ENCODE measurements at places on chromosomes 4 and X.

- DNase-seq = no peak
These were observed 589.2 kb downstream of the SH3BGRL start for GRCh38 chrX:81791086-81791485.

DNA sequence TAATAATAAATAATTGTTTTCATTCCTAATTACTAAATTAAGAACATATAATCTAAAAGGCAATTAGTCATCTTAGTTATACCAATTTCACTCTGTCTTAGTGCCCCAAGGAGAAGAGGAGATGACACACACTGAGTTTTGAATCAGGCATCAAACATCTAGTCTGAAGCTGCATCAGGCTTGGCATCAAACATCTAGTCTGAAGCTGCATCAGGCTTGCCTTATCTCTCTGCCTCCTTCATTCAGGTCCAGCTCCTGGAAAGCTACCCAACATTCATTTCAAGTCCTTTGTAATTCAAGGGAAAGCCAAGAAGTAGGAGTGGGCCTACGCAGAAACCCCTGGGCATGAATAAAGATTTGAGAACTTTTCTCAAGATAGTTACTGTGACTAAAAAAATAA, 62.2 kb downstream of the SH3RF1 start:
- no peak for DNase-seq

DNA sequence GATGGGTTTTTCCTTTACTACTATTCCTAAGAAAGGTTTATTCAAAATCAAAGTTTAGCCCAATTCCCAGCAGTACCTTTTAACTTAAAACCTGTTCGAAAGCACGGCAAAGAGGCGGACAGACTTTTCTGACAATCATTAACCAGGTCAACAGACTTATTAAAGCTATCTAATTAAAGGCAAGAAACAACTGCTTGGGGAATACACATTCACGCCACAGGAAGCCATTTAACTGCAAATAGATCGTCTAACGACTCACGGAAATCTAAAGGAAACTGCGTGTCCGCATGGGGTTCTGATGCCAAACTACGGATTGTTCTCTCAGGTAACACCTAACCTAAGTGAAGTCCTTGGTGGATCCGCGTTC, 663 bp upstream of the USP53 start:
- no peak for DNase-seq

- DNase-seq = no peak
These were observed 25.7 kb downstream of the ARL9 start for GRCh38 chr4:56531149-56531770.

DNA sequence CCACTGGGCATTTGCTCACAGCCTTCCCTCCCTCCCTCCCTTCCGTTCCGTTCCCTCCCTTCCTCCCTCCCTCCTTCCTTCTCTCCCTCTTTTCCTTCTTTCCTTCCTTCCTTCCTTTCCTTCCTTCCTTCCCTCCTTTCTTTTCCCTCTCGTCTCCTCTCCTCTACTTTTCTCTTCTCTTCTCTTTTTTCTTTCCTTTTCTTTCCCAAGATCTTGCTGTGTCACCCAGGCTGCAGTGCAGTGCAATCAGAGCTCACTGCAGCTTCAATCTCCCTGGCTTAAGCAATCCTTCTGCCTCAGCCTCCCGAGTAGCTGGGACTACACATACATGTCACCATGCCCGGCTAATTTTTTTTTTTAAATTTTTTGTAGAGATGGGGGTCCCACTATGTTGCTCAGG, 26.7 kb upstream of the ING2 start:
- DNase-seq = no peak

DNA sequence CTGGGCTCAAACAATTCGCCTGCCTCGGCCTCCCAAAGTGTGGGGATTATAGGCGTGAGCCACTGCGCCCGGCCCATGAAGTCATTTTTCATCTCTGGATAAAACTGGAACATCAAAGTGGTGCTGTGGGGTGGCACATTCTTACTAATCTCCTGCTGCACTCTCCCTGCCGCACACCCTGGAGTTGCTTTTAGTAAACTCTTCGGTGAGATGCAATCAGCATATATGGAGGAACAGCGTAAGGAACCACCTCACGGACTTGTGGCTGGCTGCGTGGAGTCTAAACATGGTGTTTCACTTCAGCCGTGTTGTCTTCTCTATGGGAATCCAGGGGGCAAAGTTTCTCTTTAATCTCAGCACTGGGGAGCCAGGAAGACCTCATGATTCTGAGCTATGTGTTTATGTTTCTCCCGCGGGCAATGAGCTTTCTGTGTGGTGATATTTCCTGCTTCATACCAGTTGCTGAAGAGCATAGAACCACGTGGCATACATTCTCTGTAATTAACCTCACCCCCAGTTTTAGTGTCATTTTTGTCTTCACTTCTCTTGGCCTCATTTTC, 2.1 kb upstream of the RHOH start:
- peak; percentile 47 for DNase-seq

- DNase-seq = peak; percentile 42
These were observed 65.8 kb upstream of the MSN start for GRCh38 chrX:65601530-65602220.

- no peak for DNase-seq
These were observed 72.0 kb downstream of the ING2 start for GRCh38 chr4:183576701-183577404.

DNA sequence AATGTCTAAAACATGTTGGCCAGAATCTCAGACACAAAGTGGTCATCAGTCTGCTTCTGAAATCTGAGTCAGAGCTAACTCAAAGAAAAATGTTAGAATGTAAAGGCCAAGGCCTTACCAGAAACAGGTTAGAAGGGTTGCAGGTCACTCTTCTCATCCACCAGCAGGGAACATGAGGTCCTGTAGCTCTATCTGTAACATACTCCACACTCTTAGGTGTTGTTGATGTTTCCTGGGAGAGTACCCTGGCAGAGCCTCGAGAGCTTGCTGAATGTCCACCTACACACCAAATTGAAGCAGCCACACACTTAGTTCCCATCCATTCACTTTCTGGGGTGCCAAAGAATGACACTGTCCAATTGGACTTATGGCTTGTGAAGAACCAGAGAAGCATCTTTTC, 76.6 kb upstream of the INPP4B start:
- no peak for DNase-seq

- no peak for DNase-seq
These were observed 182.9 kb downstream of the AFAP1 start for GRCh38 chr4:7756561-7757355.

- no peak for DNase-seq
These were observed 52.7 kb downstream of the TMEM164 start for GRCh38 chrX:110055616-110056015.

GRCh38 chr4:104494822-104495559, at the start of gene CXXC4:
Gene CXXC4 (minus strand): TSS chr4:104494894. CDS start chr4:104491802, 3,092 bp downstream.
- no peak for DNase-seq

DNA sequence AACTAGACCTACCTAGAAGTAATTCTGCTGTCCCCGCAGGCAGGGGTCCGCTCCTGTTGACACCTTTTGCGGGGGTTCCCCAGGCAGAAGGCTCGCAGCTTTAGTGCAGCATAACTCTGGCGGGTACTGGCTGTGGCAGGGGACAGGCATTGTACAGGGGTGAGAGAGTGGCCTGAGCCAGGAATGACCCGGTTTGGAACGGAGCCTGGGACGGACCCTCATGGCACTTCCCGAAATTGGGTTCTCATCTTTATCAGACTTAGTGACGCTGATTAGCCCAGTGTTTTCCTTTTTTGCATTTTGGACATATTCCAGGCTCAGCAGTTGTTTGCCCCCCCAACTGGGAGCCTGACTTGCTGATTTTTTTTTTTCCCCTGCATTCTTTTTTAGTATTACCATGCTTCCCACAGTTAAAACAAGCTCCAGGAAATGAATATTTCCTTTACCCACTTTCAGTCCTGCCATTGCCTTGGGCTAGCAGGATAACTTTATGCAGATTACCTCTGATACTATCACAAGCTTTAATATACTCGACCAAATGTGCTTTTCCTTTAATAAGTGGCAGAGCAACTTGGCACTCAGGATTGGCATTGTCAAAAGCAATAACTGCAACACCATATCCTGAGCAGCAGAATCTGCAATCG, 55.8 kb upstream of the WDR1 start:
- no peak for DNase-seq

- DNase-seq = peak; percentile 4
These were observed 1.8 kb downstream of the UBQLN2 start for GRCh38 chrX:56564921-56565840.

- no peak for DNase-seq
These were observed 341.7 kb upstream of the GATB start for GRCh38 chr4:152102436-152103000.

DNA sequence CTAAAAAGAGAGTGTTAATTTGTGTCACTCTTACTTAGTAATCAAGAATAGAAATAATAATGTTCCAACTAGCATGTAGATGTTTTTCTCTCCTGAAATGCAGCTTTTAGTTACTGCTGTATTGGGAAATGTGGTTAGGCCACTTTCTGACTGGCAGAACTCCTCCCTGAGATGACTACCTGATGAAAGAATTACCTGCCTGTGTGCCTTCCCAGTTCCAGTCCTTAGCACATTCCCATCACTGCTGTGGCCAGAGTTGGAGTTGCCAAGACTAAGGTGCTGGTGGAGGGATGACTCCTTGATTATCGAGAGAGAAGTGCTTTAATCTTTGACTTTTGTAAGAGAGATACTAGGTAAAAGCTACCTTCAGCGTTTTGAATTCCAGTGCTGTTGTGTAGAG, 9.5 kb downstream of the GAB1 start:
- DNase-seq = no peak

DNA sequence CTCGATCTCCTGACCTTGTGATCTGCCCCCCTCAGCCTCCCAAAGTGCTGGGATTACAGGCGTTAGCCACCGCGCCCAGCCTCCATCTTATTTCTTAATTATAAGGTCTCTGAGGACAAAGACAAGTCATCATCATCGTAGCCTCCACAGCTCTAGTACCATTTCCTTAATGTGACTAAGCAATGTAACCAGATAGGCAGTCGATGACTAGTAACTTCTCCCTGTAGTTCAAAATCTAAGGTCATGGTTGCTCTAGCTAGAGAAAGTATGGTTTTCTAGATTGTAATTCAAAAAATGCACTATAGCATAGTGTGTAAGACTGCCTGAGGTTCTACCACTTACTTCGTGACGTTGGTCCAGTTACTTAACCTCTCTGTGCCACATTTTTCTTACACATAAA, 6.9 kb downstream of the SLC39A8 start:
- DNase-seq = no peak

DNA sequence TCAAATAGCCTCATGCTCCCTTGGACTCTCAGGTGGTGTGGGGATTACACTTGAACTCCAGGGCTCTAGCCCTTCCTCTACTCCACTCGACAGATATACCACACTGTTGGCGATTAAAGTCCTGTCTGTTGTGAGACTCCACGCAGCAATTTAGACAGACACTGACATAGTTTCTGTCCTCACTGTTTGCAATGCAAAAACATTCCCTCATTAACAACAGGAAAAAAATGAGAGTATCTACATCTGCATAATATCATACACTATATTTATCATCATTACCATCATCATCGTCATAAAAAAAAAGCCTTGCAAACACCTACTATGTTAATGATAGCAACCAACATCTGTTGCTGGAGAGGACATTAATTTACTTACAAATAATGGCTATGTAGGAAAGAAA, 132.4 kb downstream of the RASL11B start:
- no peak for DNase-seq
